Activated CD4-positive, alpha-beta T cell treated with anti-CD3 and anti-CD28 coated beads, Interleukin-2, Interleukin-4, amounts not matched to agents 100 ng/mL and 50 ng/mL, durations not matched to agents 16 hours and 8 hours (primary cell): ENCODE measurements at places on chromosomes 6 and 20.

GRCh38 chr6:37704066-37704465 lies 6.4 kb upstream of the MDGA1 start:
- DNase-seq: no peak

GRCh38 chr6:165972139-165972802 lies 195.4 kb downstream of the TBXT start:
- no peak for DNase-seq

DNA sequence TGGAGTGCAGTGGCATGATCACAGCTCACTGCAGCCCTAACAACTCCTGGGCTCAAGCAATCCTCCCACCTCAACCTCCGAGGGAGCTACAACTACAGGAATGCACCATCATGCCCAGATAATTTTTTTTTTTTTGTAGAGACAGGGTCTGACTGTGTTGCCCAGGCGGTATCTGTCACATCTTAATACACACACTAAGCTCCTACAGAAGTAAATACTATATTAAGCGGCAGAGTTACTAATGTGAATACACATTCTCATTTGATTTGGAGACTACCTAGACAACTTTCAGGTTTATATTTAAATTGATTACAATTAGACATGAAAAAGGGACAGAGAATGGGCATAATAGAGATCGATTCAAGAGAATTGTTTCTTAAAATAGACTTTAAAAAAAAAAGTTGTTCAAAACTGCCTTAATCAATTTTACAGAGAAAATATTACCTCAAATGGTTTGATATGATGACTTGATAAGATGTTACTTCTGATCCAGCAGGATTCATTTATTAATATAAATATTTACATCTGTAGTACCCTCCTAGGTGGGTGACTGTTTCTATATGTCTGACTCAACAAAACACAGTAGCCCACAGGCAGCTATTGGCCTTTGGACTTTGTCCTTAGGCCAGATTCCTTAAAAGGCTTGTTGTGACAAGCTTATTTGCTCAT lies 7.1 kb upstream of the LOC128125822 start:
- no peak for DNase-seq

GRCh38 chr20:1904135-1904534 lies 8.9 kb downstream of the SIRPA start:
- no peak for DNase-seq

GRCh38 chr20:34445177-34446065 lies 70.8 kb upstream of the DYNLRB1 start:
- DNase-seq: no peak

- DNase-seq: no peak
Measured at GRCh38 chr6:167569041-167569805, 244.3 kb downstream of the TTLL2 start.
